SHP77 treated with DMSO at 0.1 percent for 48 hours (cell line): ENCODE measurements at places on chromosomes 2 and 18.

DNA sequence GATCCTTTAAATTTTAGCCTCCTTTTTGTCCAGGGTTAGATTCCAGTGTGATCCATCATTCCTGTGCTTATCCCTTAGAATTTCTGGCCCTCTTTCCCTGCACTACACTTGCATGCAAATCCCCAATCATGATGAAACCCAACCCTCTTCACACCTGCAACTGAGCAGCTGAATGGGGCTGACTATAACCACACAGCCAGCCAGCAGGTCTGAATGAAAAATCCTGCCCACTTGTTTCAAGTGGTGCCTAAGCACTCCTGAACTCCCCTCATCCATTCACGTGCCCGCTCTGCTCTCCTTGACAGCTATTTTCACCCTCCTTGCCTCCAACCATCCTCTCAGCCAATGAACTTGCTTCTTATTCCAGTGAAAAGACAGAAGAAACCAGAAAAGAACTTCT, 80.5 kb upstream of the AFF3 start:
- no peak for DNase-seq

GRCh38 chr18:48292229-48292628, 117.0 kb downstream of the ZBTB7C start:
- DNase-seq, result no peak

- no peak for DNase-seq
These were observed 105.8 kb downstream of the RAB3GAP1 start for GRCh38 chr2:135157856-135158255.

GRCh38 chr2:70647873-70648481, 94.4 kb upstream of the TGFA start:
- DNase-seq, result peak; percentile 73

DNA sequence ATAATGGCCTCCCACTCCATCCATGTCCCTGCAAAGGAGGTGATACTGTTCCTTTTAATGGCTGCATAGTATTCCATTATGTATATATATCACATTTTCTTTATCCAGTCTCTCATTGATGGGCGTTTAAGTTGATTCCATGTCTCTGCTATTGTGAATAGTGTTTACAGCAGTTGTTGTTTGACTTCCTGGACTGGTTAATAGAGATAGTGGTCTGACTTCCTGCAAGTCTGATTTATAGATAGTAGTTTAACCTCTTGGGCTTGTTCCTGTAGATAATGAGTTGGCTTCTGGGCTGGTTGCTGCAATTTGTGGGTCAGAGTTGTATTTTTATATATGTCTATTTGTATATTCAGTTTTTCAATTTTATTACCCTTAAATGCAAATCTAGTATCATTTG, 145.4 kb downstream of the ARL6IP6 start:
- DNase-seq, result no peak

- peak; percentile 71 for DNase-seq
These were observed 746 bp upstream of the POLR1B start for GRCh38 chr2:112541315-112542122.

- DNase-seq, result no peak
These were observed 28.5 kb downstream of the TMEM131 start for GRCh38 chr2:97967216-97967592.

DNA sequence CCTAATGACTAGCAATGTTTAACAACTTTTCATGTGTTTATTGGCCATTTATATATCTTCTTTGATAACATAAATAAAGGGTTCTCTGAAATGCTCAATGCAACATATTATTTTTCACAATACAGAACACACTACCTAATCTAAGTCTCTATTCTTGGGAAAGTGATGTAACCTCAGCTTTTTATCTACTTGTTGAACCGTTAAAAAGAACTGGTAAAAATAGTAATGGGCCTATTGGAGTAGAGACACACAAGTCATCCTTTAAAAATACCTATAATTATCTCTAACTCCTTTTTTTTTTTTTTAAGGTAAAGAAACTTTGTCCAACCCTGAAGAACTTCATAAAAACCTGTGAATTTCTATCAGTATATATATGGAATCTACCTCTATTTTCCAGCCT, 1067.7 kb upstream of the CELF4 start:
- DNase-seq, result no peak

DNA sequence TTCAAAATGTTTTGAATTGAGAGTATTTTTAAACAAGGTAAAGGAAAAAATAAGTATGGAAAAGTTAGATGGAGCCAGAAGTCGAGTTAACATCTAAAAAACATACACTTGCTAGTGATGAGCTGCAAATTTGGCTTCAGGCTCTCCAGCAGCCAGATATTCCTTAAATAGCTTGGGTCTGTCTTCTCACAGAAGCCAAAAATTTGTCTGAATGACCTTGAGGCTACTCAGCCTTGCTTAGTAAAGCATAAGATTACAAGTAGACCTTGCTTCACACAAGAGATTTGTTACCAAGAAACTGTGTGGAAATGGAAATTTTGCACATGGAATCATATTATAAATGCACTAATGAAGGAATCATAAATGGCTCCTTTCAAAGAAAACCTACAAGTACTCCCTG, 40.8 kb upstream of the GRB14 start:
- no peak for DNase-seq

DNA sequence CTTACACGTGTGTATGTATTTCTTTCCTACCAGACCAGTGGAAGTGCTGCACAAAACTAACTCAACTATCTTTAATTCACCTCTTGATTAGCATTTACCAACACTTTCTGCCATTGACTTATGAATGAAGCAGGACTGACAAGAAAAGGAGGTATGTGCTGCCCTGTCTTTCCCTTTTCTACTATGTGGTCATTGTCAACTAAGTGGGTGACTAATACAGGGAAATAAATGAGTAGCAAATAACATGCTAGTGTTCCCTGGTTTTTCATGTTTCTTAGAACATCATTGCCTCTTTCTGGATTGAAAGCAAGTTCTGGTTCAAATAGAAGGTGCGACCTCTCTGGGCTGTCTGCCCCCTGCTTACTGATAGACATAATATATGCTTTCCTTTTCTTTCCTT, 58.0 kb downstream of the LINC00305 start:
- no peak for DNase-seq

- DNase-seq, result no peak
These were observed 168.5 kb downstream of the CELF4 start for GRCh38 chr18:37396971-37397720.

DNA sequence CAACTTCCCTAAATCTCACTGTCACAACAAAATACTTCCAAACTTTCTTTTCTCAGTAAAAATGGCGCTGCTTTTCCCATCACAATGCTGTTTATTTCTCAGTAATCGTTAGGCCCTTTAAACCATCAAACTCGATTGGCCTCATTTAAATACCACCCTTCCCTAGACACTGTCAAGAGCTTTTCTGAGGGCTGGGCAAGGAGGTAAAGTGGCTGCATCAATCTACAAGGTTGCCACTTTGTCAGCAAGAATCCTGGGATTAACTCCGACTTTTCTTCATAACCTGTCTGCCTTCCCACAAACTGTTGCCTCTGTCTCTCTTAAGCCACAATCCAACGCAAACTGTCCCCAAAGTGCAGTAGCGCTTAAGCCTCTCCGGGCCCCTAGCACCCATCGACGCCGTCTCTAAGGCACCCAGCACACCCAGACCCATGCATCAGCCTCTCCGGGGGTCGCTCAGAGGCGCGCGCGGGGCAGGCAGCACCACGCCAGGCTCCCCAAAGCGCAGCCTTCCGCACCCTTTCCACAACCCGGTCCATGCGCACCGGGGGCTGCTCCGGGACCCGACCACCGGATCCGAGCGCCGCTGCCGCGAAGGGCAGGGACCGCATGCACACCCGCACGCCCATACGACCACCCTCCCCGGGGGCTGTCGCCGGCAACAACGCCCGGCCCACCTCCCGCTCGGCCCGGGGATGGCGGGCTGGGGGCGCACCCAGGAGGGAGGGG, 683 bp downstream of the MBOAT2 start:
- no peak for DNase-seq

DNA sequence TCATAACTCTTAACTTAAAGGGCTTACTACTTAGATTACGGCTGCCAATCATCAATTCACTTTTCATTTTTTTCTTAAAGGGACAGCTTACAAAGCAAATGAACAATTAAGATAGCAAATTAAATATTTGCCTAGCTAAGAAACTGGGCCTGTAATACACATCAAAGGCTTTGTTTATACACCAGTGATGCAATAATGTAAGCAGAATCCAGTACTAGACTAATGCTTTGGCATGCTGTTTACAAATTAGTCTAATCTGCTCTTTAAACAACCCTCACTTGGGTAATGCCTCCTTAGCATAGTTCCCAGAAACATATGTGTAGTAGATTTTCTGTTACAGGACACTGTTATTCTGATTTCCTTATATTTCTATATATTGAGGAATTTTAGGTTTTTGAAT, 105.8 kb downstream of the ARHGAP28 start:
- DNase-seq, result no peak

DNA sequence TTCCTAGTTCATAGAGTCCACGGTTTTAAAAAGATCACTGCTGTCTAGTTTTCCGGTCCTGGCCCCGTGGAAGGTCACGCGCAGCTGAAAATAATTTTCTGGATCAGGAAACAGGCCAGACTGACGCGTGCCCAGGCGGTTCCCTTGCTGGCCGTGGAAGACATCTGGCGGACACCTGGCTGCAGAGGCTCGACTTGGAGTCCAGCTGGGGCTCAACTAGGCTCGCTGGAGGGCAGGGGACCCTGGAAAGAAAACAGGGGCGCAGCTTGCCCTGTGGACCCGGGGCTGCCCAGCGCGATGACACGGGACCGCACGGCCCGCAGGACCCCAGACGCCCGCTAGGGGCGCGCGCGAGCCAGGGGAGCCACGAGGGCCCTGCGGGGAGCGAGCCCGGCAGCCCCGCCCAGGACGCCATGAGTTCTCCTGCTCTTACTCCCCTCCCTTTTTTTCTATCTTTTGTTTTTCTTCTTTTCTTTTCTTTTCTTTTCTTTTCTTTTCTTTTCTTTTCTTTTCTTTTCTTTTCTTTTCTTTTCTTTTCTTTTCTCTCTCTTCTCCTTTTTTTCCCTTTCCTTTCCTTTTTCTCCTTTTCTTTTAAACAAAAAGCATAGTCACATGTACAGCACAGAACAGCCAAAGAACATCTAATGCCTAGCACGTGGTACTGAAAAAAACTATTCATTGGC, 43.2 kb upstream of the UBE2F start:
- peak; percentile 12 for DNase-seq

GRCh38 chr2:32061973-32062861, 1.1 kb upstream of the SPAST start:
- DNase-seq, result peak; percentile 25

DNA sequence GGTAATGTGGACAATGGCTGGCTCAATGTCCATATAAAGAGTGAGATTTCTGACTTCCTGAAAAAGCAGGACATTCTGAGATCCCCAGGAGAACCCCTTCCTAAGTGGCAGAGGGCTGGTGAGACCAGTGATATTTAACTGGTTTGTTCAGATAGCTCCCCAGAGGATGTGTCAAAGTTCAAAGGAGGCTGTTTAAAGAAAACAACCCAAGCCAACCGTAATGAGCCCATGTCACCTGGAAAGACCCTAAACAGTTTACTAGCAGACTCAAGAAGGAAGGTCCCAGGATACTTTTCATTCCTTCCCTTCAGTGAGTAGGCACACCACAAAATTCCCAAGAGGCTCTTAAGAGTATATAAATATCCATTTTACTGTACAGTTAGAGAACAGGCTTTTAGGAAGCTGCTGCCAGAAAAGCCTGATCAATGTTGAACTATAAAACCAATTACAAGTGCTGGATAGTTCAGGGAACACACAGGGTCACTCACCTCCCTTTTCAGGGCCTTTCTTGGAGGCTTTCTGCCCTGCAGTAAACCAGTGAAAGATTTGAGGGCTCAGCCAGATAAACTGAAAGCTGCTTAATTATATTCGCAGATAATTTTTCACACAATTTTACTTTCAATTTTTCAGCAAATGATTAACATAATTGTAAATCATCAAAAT, 293.5 kb downstream of the ASXL3 start:
- DNase-seq, result no peak

DNA sequence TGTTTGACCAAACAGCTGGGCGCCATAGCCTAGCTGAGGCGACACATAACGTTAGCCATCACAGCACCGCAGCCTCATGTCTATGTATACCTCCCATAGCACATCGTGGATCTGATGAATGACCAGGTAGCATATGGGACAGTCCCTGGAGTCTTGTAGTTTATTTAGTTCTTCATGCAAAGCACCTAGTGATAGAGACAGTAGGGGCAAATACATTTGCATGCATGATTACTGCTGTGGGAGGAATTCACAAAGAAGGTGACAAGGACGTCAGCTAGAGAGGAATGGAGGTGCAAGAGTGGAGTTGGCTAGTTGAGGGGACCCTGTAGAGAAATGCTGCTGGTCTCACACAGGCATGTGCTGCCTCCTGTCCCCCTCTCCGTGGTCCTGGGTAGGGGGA, 478.9 kb upstream of the HS6ST1 start:
- no peak for DNase-seq

DNA sequence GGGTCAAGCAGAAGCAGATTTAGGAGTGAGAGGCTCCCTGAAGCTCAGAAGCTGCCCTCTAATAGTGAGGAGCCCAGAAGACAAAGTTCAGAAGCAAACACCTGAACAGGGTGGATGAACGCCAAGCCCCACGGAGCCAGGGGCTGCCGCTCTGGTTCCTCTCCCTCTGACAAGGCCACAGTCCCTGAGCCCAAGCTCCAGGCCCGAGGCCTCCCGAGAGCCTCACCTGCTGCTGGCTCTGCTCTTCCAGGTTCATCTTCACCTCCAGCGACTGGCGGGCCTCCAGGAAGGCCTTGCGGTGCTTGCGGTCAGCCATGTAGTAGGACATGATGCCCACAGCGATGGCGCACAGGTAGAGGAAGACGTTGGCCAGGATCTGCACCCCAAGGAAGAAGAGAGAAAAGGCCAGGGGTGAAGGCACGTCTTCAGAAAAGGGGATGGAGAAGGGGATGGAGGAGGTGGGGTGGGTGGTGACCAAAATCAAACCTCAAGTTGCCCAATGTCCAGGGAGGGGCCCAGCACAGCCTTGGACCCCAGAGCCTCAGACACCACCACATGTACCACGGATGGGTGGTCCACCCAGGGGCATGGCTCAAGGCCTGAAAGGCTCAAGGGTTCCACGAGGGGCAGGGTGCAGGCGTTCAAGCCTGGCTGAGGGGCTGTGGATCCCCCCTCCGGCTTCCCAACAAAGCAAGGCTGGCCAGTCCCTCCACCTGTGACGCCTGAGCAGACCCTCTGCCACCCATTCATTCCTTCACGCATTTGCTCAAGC, 47.5 kb downstream of the ADCY3 start:
- no peak for DNase-seq

DNA sequence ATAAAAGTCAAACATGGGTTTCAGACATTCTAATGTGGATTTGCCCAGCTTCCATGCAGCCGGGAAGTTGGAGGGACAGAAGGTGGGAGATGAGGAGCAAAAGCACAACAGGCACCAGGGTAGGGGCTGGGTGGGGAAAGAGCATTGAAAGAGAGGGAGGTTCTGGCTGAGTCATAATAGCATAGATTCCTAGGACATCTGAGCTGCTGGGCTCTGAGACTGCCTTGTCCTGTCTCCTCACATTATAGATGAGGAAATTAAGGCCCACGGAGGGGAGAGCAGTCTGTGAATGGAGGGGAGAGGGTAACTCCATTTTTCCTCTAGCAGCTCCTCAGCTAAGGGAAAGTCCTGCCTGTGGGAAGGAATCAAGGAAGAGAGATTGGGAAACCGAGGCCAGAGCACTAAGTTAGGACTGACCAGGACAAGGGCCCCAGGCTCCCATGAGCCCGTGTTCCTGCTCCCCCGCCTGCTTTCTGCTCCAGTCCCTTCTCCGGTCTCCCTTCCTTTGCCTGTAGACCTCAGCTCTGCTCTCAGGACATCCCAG, 26.2 kb downstream of the SH2D6 start:
- DNase-seq, result no peak

- peak; percentile 44 for DNase-seq
These were observed 93.8 kb downstream of the CMPK2 start for GRCh38 chr2:6771634-6772611.
